ENCODE measurements at places on chromosomes 16 and 17.

- no peak for DNase-seq
These were observed 28.9 kb downstream of the ZDHHC7 start for GRCh38 chr16:84982434-84982833.

DNA sequence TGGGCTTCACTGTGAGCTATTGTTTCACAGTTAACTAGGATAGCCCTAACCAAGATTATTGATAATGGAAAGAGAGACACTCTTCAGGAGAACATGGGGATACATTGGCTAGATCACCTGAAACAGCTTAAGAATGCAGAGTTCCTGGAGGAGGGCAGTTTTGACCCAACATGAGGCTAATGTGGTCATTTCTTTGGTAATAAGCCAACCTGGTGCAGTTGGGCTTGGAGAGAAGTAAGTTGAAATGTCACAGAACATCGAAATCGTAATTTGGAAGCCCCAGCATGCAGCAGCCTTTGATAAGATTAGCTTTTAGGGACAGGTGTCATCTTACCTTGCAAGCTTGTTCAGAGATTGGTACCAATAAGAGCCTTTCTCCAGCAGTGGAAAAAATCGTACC lies 556.6 kb upstream of the GOT2 start:
- DNase-seq = no peak

DNA sequence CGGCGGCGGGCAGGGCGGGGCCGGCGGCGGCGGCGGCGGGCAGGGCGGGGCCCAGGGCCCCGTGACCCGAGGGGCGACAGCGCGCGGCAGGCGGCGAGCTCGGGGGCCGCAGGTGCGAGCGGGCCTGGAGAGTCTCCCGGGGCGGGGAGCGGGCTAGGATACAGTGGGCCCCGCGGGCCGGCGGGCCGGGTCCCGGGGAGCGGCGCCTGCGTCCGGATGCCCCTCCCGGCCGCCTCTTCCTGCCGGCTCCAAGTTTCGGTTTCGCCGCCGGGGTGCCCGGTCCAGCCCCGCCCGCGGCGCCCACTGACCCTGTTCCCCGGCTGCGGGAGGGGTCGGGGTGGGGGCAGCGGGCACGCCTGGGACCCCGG lies at the start of gene RNF213:
TSS of gene RNF213 (plus strand) at position 62 of the 368 bp plus-strand sequence. CDS start 2,830 bp downstream, outside the sequence.
- DNase-seq = peak; percentile 46

GRCh38 chr17:59073972-59074371 lies 32.7 kb downstream of the TRIM37 start:
- DNase-seq = no peak
